ENCODE measurements at places on chromosomes 7 and 10.

- no peak for DNase-seq
Measured at GRCh38 chr7:64839910-64840309, 45.7 kb downstream of the ZNF138 start.

DNA sequence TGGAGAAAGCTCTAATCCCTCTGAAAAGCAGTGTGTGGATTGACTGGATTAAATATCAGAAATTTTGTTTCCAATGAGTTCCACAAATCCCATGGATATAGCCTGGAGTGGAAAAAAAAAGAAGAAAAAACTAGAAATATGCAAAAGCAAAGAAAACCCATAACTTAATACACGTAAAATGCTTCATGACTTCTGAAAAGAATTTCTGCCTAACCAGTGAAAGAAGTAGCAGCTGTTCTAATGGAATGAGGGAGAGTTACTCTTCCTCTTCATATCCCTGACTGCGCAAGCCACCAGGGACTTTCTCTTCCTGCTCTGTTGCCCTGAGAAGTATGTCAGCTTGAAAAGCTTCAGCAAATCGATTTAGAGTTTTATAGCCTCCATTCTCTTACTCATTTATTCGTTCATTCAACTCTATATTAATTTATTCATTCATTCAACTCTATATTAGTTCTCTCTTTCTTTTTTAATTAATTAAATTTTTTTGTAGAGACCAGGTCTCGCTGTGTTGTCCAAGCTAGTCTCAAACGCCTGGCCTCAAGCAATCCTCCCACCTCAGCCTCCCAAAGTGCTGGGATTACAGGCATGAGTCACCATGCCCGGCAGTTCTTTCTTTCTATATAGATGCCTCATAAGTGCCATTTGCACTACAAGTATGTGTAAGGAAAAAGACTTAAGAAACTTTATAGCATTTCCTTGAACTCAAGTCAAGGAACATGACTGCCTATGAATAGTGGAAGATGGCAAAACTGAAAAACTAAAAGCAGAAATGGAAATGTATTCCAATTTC lies 447.3 kb upstream of the NRP1 start:
- no peak for DNase-seq

DNA sequence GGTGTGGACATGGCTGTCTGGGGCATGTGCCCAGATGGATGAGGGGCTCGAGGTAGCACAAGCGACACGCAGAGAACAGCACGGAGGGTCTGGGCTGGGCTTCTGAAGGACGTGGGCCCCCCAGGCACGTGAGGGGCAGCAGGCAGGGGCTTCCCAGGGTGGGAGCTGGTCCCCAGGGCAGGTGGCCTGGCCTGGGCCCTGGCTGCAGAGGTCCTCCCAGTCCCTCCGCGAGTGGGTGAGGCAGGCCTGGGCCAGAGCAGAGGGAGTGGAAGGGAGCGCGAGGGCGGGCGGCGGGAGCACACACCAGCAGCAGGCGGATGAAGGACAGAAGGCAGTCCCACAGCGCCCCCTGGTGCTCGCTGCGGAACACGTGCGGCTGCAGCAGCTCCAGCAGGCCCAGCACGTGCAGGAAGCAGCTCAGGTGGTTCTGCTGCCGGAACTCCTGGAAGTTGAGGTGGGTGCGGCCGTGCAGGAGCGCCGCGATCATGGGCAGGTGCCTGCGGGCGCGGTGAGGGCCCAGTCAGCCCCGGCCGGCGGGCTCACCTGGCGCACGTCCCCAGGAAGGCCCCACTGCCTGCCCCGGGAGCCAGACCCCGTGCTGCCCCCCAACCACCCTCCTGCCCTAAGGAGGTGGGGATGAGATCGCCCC lies 14.7 kb upstream of the MICALL2 start:
- DNase-seq = peak; percentile 93

GRCh38 chr7:130881799-130882141 lies 147.8 kb upstream of the KLF14 start:
- no peak for DNase-seq

- no peak for DNase-seq
Measured at GRCh38 chr7:19369182-19369581, 224.0 kb upstream of the FERD3L start.

DNA sequence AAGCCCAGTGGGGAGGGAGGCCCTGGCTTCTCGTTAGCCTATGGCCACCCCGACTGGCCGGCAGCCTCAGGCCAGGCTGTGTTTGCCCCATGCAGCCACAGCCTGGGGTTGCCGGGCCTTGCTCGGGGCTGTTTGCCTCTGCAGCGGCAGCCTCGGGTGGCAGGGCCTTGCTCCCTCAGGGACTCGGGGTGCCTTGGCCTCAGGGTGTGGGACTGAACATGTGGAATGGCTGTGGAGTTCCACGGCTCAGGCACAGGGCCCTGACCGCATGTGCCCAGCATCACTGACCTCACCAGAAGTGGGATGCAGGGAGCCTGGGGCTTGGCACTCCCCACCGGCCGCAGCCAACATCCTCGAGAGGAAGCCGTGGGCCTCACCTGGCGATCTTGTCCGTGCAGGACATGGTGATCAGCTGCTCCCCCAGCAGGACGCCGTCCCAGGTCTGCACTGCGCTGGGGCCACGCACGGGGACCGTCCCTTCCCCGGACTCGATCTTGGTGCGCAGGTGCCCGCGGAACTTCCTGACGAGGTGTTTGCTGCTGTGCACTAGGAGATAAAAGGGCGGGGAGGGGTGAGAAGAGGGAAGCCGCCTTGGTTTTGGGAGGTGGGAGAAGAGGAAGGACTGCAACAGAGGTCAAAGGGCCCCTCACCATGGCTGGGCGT lies 160.5 kb downstream of the WDR37 start:
- DNase-seq = no peak

DNA sequence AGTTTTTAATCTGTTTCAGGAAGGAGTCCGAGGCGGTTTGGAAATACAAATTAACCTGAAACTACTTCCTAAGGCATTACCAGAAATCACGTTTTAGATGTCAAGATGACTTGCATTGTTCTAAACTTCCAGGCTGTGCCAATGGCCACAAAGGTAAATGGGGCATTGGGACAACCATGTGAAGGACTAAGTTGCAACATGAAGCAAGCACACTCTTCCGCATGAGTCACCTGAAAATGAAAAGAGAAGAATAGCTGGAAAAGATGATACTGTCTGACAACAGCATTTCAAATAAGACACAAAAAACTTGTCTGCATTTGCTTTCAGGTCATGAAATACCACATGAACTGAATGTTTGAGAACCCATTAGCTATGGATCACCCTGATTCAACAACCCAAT lies 262.1 kb downstream of the AHR start:
- DNase-seq = no peak

DNA sequence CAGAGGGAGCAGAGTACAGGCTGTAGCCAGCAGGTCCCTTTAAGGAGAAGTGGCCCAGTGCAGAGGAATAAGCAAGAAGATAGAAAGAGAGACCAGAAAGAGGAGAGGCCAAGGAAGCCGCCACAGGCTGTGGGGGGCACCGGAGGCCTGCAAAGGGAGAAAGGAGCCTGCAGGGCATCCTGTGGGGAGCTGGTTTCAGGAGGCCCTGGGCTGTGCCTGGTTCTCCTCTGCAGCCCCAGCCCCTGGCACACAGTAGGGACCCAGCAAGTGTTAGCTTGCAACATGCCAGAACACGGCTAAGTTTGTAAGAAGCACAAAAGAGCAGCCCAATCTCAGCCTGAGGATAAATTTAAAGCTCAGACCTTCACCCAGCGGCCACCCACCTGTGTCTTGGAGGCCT lies 12.3 kb upstream of the C10orf71 start:
- DNase-seq = no peak

- no peak for DNase-seq
Measured at GRCh38 chr10:101708073-101708472, 13.1 kb upstream of the FBXW4 start.

GRCh38 chr7:16089191-16089590 lies 332.1 kb downstream of the CRPPA start:
- no peak for DNase-seq

DNA sequence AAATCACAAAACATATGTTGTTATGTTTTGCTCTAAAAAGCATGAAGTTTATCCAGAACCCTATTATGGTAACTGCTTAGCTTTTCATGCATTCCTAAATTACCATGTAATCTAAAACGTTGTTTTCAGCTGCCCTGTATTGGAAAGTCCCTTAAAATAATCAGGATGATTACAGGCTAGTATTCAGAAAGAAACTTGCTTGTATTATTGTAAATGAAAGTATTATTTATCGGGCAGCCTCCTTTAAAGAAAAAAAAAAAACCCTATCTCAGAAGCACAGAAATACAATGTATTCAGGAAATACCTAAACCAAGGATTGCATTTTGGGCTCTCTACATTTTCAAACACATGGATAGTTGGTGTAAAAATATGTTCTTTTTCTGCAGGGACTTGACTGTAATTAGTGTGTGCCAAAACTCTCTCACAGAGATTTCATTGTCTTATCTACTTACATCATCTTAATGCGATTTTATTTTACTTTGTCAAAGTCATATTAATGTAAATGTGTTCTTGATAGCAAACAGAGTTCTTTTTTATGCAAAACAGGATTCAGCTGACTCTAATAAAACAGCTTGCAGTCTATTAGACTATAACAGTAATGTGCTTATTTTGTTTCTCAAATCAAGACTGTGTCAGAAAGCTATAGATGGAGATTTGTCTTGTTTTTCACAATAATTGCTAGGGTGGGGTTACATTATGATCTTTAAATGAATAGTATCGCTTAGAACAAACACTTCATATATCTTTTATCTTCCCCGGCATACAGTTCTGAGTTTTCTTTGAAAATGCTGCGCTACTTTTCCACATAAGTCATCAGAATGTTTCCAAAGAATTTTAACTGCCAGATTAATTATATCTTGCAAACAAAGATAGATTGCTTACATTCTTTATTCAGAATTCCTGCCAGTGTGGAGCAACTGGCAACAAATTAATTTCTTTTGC lies 65.3 kb upstream of the ARID5B start:
- DNase-seq = no peak

DNA sequence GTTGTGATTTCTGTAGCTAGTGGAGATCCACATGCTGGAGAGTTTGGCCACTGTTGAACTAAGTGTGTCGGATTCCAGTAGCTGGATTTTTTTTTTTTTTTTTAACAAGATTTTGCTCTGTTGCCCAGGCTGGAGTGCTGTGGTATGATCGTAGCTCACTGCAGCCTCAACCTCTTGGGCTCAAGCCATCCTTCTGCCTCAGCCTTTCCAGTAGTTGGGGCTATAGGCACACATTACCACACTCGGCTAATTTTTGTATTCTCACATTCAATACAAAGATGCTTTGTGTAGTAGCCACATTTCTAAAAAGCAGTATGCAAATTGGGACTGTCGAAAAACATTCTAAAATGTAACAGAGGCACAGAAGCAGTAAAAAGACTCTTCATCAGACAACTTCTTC lies 63.5 kb downstream of the RABGEF1 start:
- no peak for DNase-seq

GRCh38 chr10:57562211-57562610 lies 705.5 kb downstream of the IPMK start:
- no peak for DNase-seq

GRCh38 chr10:995559-995926 lies 7.3 kb downstream of the GTPBP4 start:
- no peak for DNase-seq

- DNase-seq = no peak
Measured at GRCh38 chr10:106997721-106998120, 166.8 kb downstream of the SORCS1 start.

GRCh38 chr10:122638106-122638505 lies 61.5 kb downstream of the C10orf120 start:
- DNase-seq = no peak

- no peak for DNase-seq
Measured at GRCh38 chr10:112826018-112826697, 123.9 kb upstream of the TCF7L2 start.

- DNase-seq = peak; percentile 44
Measured at GRCh38 chr7:24328050-24328449, 44.1 kb downstream of the NPY start.

DNA sequence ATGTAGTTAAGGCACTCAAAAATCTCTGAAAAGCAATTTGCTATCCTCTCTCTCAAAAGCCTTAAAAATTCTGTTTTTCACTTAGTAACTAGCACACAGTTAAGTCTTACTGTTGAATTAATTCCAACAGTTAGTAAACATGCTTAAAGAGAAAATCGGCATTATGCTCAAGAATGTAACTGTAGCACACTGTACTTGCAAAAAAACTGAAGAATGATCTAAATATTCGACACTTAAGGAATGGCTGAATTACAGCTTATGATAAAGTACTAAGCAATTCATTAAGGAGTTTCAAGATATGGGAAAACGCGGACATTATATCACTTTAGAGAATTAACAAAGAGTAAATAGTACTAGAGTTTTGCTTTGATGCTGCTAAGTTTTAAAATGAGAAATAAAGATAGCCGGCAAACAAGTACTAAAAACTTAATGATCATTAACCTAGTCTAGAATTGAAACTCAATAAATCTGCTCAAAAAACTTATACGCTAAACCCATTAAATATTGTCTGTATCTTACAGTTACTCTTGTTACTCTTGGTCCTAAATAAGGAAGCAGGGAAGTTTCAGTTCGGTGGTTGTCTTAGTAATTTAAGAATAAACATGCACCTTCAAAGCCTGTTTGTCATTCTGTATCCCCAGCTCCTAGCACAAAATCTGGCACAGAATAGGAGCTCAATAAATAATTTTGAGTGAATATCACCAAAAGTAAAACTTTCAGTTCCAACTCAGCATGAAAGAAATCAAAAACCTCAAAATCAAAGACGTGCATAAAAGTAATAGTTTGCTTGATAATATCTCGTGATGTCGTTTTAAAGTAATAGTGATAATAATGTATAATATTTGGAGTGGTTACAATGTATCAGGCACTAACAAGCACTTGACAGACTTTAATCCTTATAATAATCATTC lies 1.2 kb downstream of the TRDMT1 start:
- DNase-seq = no peak

GRCh38 chr10:103111031-103111917 lies 81.8 kb downstream of the NT5C2 start:
- peak; percentile 24 for DNase-seq
